IPS DF 6.9 (cell line): ENCODE measurements at places on chromosomes 3 and 15.
A peak's percentile ranks its signal among the peaks of the same experiment; 100 is the strongest.

DNA sequence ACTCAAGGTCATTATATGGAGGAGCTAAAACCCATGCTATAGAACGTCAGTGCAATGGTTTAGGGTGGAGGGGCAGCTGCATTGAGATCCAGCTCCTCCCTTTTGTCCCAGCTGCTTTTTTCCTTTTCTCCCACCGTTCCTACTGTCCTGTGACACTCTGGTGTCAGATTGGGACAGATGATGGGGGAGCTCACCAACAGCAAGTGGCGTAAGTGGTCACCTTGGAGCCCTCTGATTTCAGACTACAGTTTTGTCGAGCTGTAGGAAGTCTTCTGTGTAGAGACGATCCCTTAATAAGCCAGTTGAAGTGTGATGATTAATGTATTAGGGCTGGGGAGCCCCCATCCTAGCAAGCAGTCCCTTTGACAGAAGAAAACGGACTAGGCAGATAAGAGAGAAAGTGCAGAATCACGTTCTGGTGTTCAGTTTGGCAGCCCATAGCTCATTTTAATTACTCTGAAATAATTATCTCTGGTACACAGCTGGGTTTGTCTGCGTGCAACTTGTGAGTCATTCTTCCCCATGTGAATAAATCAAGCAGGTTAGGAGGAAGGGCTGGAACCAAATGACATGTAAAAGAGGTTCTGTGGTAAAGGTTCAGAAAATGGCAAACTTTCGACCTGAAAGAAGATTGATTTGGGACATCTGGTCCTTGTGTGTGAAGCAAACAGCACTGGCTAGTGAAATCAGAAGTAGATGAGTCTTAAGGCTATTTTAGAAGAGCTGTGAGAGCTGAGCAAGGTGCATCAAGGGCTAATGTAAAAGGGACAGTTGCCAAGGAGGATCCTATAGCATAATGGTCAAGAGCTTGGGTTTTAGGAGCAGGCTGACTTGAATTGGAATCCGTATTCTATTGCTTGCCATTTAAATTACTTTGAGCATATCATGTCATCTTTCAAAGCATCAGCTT lies 241.4 kb downstream of the EDEM1 start:
- no peak for DNase-seq
- no peaks in the 10 kb centered on the region for H3K4me1 ChIP-seq
- no peaks in the 10 kb centered on the region for H3K36me3 ChIP-seq
- H3K4me3 ChIP-seq: no peak overlapping the region
- no peaks in the 10 kb centered on the region for H3K27me3 ChIP-seq
- H3K27ac ChIP-seq: no peak overlapping the region

- H3K4me3 ChIP-seq: no peak overlapping the region
- H3K36me3 ChIP-seq: no peaks in the 10 kb centered on the region
- H3K27ac ChIP-seq: no peak overlapping the region
- no peaks in the 10 kb centered on the region for H3K27me3 ChIP-seq
- DNase-seq: peak; percentile 22
These were observed 113.8 kb upstream of the P2RY1 start for GRCh38 chr3:152720951-152721718.

DNA sequence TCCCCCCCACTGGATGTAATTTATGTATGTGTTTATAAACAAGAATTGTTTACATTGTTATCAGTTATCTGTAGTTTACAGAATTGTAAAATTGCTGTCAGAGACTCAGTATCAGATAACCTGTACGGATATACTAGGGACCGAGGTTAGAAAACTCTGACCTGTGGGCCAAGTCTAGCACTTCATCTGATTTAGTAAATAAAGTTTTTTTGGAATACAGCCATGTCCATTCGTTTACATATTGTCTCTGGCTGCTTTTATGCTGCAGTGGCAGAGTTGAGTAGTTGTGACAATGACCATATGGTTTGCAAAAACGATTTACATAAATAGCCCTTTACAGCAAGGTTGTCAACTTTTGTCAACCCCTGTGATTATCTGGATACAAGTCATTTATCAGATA lies 52.6 kb downstream of the LRRC28 start:
- H3K4me3 ChIP-seq: no peak overlapping the region
- H3K36me3 ChIP-seq: no peaks in the 10 kb centered on the region
- no peak overlapping the region for H3K27ac ChIP-seq

DNA sequence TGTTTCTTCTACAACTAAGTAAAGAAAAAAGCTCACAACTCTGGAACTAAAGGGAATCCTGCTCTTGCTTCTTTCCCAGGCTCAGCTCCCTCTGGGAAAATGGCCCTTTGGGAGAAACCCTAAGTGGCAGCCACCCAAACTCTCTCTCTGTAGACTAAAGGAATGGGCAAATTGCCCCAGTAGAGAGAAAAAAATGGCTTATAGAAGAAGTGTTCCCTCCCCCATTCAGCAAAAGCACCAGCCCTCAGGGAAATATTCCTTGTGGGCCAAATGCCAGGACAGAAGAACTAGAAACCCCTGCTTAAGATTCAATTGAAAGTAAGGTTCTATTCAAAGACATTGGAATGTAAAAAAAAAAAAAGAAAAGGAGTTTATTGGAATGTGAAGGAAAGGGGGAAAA lies 603.7 kb upstream of the ALCAM start:
- no peaks in the 10 kb centered on the region for H3K36me3 ChIP-seq
- no peaks in the 10 kb centered on the region for H3K27me3 ChIP-seq

DNA sequence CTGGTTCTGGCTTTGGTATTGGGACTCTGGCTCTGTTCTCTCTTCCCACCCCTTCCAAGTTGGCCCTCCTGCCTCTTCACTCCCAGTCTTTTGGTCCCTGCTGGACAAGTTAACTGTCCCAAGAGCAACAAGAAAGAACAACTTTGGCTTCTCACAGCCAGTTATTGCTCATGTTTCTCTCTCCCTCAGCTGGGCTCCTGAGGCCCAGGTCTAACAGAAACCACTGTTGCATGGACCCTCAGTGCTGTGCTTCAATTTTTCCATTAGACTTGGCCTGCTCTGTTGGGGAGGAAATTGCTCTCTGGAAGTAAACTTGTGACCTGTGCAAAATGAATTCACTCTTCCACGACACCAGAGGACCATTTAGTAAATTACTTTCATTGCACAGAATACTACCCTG lies 64.5 kb downstream of the CHST2 start:
- no peak overlapping the region for H3K4me3 ChIP-seq
- no peaks in the 10 kb centered on the region for H3K36me3 ChIP-seq
- no peaks in the 10 kb centered on the region for H3K27me3 ChIP-seq
- H3K4me1 ChIP-seq: no peaks in the 10 kb centered on the region

DNA sequence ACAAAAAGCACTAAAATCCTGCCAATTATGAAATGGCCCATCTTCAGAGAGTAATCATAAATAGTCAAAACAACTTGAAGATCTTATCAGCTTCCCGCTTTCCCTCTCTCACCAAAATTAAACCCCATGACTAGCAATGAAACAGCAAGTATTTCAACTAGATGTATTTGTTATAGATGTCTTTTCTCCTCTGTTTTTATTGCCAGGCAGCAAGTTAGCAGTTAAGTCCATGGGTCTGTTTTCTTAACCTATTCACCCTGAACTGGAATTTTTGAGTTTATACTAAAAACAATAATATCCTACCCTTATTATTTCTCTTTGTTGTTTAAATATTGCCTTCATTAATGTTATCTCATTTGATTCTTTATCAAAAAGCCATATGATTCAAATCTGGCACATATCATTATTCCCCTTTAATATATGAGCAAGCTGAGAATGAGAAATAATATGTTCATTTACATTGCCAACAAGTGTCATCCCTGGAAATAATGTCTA lies 23.3 kb downstream of the AQP9 start:
- H3K4me3 ChIP-seq: no peak overlapping the region
- DNase-seq: no peak
- H3K4me1 ChIP-seq: no peaks in the 10 kb centered on the region
- no peak overlapping the region for H3K27ac ChIP-seq
- no peaks in the 10 kb centered on the region for H3K36me3 ChIP-seq
